NCI-H1694 (cell line): ENCODE measurements at places on chromosomes 7 and 10.

- DNase-seq, result no peak
These were observed 43.4 kb upstream of the MTPN start for GRCh38 chr7:136020556-136020955.

DNA sequence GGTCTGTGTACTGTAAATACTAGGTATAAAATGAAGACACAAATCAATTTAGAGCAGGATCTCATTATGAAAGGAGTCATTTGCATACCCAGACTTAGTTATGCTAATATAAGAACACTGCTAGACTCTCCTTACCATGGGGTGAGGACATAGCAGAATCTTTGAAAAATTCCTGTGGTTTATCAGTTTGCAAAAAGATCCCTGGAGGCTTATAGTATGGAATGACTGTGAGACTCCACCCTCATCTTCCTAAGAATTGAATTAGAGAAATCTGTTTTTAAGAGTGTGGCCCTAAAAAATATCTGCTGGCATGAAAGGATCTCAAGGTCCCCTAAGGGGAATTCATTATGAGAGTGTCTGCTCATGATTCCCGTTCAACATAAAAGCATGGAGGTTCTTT lies 63.2 kb downstream of the WNT2 start:
- no peak for DNase-seq

DNA sequence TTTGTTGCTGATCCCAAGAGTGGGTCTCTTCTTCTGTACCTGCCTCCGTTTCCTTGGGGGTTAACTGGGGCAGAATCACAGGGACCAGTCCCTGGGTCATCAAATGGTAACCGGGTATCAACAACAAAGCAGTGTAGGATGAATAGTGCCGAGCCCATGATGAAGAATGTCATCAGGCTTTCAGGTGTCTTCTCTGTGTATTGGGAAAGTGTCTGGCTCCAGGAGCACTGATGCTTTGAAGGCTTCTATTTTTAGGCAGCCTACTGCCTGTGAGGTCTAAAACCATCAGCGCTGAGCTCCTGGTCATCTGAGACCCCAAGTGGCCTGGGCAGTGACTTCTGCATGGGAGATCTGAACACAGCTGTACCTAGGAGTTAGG lies 48.2 kb upstream of the SHH start:
- no peak for DNase-seq

DNA sequence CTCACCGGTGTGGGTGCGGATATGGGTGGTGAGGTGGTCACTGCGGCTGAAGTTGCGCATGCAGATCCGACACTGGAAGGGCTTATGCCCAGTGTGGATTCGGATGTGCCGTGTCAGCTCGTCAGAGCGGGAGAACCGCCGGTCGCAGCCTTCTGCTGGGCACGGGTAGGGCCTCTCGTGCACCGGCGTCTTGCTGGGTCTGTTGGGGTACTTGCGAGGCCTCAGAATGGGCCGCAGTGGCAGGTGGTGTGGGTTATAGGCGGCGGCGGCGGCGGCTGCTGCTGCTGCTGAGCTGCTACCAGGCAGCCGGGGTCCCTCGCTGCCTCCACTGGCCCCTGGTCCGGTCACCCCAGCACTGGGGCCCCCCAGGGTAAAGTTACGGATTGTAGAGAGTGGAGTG lies 2.7 kb downstream of the EGR2 start:
- DNase-seq, result no peak

DNA sequence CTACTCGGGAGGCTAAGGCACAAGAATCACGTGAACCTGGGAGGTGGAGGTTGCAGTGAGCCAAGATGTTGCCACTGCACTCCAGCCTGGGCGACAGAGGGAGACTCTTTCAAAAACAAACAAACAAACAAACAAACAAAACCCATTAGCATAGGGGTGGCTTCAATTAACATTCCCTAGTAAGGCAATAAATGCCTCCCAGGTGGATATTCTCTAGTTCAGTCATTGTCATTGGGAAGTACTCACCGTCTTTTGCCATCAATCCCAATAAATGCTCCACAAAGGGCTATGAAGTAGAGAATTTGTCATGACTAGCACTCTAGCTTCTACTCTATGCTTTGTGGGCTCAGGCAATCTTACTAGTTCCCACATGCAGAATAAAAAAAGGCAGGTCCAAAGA lies 11.7 kb upstream of the TMEM254 start:
- no peak for DNase-seq
